ENCODE measurements at places on chromosomes 4 and X.

GRCh38 chr4:39326468-39326977, 39.6 kb downstream of the RFC1 start:
- DNase-seq = no peak

DNA sequence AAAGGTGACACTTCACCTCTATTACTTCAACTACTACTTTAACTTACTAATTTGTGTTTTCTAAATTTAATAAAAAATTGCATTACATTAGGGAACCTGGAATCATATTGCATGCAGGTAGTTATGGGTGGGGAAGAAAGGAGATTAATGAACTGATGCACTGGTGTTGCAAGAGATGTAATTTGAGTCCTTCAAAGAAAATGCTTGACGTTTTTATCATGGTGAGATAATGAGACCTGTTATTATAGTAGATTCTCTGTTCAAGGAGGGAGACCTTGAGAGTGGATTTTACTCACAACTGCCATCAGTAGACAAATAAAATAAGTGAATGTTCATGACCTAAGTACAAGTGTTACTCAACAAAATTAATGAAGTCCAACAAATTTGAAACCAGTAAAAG, 26.4 kb upstream of the MED14 start:
- DNase-seq = no peak

DNA sequence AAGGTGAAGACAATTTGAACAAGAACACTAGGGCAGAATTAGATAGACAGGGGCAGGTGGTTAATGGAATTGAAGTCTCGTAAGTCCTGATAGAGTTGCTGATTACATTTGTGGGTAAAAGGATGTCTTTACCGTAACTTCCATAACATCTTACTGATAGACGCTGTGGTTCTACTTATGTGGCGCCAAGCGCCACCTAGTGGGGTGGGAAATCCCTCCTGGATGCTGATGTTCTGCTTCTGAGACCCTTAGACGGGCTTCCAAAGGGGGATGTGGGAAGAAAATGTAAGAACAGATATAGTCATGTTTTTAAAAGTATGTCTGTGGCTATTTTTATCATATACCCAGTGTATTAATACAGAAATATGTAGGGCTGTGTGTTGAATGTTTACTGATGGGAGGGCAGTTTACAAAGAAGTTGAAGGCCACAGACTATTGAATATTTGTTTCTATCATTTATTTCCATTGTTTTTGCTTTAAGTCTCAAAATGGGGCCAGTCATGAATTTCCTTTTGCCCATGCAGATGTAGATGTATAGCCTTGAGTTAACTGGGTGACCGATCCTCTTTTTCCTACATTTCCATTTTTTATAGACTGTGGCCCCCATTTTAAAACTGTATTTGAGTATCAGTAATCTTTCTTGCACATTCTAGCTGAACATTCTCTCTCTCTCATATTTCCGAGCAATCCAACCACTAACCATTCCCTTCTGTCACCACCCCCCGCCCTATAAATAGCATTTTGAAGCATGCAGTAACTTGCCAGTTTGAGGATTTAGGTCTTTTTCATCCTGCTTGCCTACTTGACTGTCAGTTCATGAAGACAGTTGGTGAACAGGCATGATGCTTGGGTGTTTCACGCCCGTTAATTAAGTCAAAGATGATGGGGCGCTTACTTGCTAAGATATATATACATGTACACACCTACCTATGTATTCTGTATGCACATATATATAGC, 12.1 kb upstream of the TLR8 start:
- peak; percentile 24 for DNase-seq

- DNase-seq = no peak
Measured at GRCh38 chr4:140090215-140090731, 63.7 kb downstream of the MAML3 start.

- no peak for DNase-seq
Measured at GRCh38 chrX:105468741-105469140, 248.2 kb upstream of the TEX13A start.

DNA sequence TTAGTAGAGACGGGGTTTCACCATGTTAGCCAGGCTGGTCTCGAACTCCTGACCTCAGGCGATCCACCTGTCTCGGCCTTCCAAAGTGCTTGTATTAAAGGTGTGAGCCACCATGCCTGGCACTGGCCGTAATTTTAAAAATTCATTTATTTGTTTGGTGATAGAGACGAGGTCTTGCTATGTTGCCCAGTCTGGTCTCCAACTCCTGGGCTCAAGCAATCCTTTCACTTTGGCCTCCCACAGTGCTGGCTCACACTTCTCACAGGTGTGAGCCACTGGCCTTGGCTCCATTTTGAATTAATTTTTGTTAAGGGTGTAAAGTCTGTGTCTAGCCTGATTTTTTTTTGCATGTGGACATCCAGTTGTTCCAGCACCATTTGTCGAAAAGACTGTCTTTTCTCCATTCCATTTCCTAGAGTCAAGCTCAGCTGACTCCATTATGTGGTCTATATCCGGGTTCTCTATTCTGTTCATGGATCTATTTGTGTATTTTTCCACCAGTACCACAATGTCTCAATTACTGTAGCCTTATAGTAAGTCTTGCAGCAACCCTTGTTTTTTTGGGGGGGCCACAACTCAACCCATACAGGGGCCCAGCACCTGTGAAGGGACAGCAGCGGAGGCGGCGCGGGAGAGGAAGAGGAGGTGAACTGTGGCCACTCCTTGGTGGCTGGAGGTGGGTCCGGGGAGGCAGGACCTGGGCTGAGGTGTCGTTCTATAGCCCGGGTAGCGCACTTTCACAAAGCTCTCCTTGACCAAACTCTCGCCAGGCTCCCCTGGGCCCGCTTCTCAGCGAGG, 1.5 kb upstream of the NSD2 start:
- DNase-seq = no peak

DNA sequence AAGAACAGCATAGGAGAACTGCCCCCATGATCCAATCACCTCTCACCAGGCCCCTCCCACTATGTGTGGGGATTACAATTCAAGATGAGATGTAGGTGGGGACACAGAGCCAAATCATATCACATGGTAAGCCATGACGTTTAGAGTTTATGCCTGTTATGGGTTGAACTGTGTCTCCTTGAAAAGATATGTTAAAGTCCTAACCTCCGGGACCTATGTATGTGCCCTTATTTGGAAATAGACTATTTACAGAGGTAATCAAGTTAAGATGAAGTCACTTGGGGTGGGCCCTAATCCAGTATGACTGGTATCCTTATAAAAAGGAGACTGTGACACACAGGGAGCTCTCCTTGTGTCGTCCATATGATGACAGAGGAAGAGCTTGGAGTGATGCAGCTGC, 25.2 kb upstream of the SLC2A9 start:
- no peak for DNase-seq

- no peak for DNase-seq
Measured at GRCh38 chrX:42824541-42824940, 46.6 kb upstream of the PPP1R2C start.

DNA sequence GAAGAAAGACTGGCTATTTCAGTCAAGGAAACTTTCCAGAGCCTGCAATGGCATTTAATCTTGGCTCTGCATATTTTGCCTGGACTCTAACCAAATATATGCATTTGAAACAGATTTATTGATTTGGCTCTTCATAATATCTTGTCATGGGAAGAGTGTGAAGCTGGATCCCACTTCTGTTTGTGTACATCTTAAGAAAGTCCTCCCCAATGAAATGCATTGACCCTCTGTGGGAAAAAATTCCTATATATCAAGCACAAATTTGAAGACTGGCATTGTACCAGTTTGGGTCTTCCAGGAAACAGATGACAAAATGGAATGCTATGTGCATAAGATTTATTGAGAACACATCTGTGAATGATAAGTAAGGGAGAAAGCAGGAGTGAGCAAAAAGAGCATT, 897.3 kb upstream of the TENM3 start:
- DNase-seq = no peak

DNA sequence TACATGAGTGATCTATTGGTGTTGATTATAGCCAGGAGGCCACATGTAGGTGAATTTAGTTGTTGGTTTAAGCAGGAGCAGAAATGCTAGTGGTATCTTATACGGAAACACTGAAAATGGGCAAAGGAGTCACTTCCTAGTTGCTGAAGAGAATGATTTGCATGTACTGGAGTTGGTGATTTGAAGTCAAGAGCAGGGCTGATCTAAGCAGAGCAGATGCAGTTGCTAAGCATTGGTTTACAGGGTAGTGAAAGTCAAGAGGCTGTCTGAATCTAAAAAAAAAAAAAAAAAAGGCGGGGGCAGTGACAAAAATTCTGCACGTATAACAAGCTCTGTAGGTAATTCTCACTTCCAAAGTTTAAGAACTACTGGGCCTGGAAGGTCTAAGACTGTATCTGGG, 90.4 kb upstream of the HPRT1 start:
- DNase-seq = no peak

DNA sequence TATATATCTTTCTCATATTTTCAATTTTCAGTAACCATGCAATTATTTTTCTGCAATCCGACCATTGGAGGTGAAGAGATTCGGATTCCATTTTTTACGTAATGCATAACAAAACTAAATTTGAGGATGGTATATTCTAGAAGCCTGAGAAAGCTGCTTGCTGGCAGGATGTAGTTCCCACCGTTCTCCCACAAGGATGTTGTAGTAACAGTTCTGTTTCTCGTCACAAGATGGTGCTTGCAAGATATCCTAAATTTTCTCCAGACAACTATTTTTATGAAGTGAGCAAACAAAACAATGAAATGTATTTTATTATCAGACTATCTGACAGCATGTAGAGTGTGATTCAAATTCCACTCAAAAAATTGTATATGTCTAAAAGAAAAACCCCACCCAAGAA, 10.7 kb downstream of the PWWP3B start:
- DNase-seq = no peak

- no peak for DNase-seq
Measured at GRCh38 chr4:80948995-80949394, 81.5 kb upstream of the BMP3 start.

DNA sequence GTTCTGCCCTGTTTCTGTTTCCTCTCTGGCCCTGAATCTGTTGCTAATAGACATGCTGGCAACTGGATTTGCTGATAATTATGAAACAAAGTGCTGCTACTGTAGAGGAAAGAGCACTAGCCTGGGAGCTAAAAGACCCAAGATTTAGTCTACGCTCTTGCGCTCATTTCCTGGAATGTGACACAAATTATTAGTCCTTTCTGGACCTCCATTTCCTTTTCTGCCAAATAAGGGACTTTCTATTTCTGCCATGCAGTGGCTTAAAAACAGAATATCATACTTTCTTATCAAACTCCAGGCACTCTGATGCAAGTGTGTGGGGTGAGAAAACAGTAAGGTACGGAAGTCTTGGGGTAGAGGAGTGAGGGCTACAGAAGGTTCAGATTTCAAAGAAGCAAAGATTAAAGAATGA, 48.3 kb upstream of the GPR174 start:
- DNase-seq = no peak

- no peak for DNase-seq
Measured at GRCh38 chrX:1207496-1208025, 4.9 kb downstream of the CRLF2 start.

GRCh38 chr4:165331359-165331758, 3.9 kb downstream of the MSMO1 start:
- DNase-seq = peak; percentile 37

- no peak for DNase-seq
Measured at GRCh38 chr4:77695774-77696173, 90.2 kb downstream of the CXCL13 start.

DNA sequence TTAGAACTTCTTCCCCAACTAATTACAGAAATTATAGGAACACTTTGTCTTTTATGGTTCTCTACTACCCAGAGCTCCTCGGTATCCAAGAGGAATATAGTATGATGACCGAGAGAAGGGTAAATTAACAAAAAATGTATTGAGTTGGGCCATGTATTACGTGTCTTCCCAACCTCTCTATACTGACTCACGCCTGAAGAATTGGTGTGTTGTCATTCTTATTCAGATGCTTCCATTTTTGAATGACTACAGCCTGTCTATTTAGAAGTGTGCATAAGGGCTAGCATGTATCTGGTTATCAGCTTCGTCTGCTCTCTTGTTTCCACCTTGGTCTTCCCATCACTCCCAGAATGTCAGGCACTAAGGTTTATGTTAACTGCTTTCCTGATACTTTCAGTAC, 24.5 kb upstream of the SCD5 start:
- no peak for DNase-seq

DNA sequence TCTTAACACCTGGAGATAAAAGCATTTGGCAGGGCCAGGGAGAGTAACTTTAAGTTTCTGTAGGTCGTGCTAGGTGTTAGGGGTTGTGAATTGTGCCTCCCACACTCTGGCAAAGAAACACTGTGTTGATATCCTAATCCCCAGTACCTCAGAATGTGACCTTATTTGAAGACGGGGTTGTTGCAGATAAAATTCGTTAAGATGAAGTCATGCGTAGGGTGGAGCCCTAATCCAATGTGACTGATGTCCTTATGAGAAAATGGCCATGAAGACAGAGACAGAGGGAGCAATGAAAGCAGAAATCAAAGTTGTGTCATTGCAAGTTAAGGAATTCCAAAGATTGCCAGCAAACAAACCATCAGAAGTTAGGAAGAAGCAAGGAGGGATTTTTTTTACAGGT, 40.5 kb upstream of the BBS12 start:
- DNase-seq = no peak

DNA sequence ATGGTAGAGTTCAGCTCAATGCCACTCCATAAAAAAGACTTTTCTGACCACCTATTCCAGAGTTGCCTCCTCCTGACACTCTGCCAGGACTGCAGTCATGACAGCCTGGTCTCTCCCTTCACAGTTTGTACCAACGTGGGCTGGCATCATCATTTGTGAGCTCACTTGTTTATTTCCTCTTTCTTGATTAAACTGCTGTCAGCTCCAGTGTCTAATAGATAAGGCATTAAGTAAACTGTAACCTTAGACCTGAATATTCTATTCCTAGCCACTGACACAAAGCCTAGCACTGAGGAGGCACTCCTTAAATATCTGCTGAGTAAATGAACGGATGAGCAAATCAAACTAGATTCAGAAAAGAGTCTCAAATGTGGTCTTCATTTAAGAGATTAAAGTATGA, 48.7 kb downstream of the DDX60 start:
- DNase-seq = no peak

- DNase-seq = no peak
Measured at GRCh38 chrX:111917591-111917990, 41.6 kb downstream of the TRPC5OS start.

- DNase-seq = peak; percentile 31
Measured at GRCh38 chr4:19224820-19225219, 1026.9 kb upstream of the SLIT2 start.

DNA sequence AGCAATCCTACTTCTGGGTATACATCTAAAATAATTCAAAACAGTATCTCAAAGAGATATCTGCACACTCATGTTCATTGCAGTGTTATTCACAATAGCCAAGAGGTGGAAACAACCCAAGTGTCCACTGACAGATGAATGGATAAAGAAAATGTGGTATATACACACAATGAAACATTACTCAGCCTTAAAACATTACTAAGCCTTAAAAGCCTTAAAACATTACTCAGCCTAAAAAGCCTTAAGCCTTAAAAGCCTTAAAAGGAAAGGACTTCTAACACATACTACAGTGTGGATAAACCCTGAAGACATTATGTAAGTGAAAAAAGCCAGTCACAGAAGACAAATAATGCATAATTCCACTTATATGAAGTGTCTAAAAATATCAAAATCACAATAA, 40.3 kb upstream of the TFDP3 start:
- no peak for DNase-seq

GRCh38 chr4:130403221-130403620, 1307.3 kb downstream of the C4orf33 start:
- DNase-seq = no peak

GRCh38 chr4:7145291-7145934, 46.9 kb upstream of the SORCS2 start:
- no peak for DNase-seq

- DNase-seq = no peak
Measured at GRCh38 chrX:40326186-40326965, 228.6 kb upstream of the BCOR start.

Data from NCI-H526 treated with DMSO at 0.1 percent for 48 hours (cell line).